Common myeloid progenitor, CD34-positive (primary cell): ENCODE measurements at places on chromosomes 16 and 17.

DNA sequence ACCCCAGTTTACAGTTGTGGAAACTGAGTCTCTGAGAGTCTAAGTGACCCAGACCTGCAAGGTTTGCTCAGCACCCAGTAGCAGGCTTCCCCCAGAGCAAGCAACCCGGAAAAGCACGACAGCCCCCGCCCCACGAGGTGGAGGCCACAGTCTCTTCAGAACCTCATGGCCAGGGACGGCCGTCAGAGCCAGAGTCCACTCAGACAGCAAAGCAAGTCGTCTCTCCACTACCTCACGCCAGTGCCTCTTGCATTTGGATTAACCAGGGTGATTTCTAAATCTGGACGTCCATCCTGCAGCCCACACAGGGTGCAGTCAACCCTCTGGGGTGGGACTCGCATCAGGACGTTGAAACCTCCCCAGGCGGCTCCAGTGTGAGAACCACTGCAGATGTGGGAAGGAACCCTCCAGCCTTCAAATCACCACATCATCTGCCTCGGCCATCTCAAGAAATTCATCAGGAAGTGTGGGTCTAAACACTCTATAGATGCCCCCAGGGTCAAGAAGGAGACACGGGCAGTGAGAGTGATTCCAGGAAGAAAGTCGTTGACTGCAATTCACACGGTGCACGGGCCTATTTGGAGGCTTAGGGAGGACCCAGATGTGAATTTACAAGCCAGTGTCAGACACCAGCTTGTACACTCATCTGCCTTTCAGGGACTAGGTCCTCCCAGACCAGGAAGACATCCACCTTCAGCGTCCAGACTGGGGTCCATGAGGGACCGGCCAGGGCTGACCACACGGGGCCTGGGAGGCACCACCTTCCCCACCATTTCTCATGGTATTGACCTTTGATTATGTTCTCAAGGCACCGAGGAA lies 20.2 kb upstream of the RBFOX3 start:
- no peak for DNase-seq

DNA sequence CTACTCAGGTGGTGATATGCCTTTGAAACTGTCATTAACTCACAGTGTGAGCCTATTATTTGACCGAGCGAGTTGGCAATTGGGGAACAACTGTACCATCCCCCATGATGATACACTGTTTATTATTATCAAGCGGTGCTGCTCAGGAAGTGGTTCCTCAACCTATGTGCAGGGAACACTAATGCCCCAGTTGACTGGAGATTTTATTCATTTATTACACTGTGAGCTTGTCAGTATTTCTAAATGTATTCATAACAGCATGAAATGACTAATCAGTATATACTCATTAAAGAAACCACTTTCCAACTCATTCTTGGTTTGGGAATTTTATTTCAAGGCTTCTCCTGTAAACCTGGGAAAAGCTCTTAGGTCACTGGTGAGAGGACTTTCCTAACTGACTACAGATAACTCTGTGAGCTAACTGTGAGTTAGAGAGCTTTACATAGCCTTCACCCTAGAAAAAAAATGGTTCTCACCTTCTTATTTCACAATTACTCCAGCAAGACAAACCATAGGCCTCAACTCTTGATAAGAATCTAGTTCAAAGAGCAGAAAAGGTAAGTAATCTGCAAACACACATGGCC lies 42.4 kb downstream of the NXPH3 start:
- DNase-seq, result no peak

GRCh38 chr17:81120695-81121621 lies 44.3 kb upstream of the PVALEF start:
- DNase-seq, result no peak

- peak; percentile 88 for DNase-seq
Measured at GRCh38 chr16:68520649-68521086, 18.4 kb upstream of the ZFP90 start.

- no peak for DNase-seq
Measured at GRCh38 chr16:71504901-71505300, 15.8 kb upstream of the ZNF19 start.

GRCh38 chr16:80158766-80159165 lies 382.0 kb upstream of the DYNLRB2 start:
- DNase-seq, result no peak

DNA sequence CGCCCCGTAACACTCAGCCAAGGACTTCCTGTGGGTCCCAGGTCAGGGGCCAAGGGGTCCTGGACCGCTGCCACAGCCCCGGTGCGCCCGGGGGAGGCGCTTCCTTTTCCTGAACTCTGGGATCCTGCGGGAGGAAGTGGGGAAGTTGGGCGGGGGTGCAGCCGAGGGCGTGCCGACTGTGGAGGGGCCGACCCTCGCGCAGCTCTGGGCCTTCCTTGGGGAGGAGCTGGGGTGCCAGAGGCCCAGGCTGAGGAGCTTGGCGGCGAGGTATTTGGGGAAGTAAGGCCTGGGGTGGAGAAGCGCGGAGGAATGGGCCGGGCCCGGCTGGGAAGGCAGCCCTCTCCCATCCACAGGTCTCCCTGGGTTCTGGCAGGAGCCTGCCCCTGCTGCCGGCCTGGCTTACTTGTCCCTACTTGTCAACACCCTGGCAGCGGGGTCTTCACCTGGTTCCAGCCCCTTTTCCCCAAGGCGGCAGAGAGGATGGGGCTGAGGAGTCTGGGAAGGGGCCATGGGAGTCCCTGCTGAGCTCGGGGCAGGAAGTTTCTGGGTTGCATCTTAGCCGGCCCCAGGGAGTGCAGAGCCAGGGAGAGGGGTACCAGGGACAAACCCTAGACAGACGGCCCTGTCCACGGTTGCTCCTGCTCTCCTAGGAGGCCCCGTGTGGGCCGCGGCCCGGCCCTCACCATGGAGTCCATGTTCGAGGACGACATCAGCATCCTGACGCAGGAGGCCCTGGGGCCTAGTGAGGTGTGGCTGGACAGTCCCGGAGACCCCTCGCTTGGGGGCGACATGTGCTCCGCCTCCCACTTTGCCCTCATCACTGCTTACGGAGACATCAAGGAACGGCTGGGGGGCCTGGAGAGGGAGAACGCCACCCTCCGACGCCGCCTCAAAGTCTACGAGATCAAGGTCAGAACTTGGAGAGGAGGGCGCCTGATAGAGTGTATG lies 1.7 kb downstream of the TBKBP1 start:
- DNase-seq, result peak; percentile 66

DNA sequence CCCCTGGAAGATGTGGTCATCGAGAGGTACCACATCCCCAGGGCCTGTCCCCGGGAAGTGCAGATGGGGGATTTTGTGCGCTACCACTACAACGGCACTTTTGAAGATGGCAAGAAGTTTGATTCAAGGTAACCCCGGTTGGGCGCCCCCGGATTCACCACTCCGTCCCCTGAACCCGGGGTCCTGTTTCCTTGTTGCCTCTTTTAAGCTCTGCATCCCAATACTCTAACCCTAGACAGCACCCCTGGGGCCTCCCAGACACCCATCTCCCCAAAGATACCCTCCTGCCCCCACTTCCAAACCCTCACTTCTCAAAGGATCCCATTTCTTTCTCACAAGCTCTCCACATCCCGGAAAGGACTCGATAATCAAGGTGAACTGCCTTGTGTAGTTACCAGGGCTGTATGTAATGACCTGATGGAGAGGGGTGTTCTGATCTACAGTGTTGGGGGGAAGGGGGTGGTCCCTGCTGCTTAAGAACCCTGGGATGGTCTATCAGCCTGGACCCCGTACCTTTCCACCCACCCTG lies 412 bp downstream of the FKBP10 start:
- DNase-seq, result no peak

- DNase-seq, result no peak
Measured at GRCh38 chr16:6600167-6600566, 732.5 kb upstream of the RBFOX1 start.

- DNase-seq, result no peak
Measured at GRCh38 chr16:85545227-85545818, 67.8 kb upstream of the GSE1 start.

DNA sequence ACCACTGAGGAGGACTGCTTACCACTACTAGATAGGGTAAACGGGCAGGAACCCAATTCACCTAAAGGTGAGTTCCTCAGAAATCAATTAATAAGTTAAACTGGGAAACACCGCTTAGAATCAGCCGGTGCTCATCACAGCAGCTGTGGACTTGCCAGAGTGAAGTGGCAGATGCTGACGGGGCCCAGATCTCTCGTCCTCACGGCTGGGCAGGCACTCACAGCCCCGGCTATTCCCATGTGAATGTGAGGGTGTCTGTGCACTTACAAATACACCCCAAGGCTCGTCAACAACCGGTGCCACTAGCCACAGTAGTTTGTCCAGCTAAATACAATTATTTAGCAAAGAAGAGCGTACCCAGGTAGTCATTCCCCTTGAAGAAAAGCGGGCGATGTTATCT lies 29.7 kb downstream of the MBTPS1 start:
- no peak for DNase-seq

DNA sequence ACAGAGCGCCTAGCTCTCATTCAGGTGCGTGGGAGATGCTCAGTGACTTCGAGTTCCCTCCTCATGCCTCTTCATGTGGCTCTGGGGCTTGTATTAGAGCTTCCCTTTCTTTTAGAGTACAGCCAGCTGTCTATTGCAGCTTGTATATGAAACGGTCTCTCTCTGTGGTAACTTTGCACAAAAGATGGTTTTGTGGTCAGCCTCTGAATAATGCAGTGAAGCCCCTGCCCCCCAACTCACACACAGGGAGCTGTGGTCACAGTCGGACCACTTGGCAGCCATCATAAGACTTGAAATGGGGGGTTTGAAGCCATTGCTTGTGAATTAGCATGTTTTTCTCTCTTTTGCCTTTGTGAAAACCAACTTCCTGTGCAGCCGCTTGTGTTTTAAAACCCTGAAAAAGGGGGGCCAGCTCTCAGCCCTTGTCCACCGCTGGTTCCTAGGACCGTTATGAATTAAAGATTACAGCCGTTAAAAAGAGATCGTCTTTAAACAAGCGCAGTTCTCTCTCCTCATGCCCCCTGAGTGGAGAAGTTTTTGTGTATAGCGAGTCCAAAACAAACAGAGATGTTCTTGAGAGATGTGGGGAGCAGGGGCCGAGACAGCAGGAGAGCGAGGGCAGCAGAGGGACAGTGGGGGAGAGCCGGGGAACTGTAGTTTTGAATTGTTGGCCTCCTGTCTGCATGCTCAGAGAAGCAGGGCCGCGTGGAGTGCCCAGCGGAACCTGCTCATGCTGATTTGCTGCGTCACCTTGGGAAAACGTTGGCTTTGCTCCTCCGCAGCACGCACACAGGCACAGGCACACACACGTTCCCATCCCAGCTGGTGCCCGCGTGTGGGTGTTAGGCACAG lies 199.0 kb downstream of the MSI2 start:
- DNase-seq, result peak; percentile 99

- DNase-seq, result no peak
Measured at GRCh38 chr16:28260193-28260592, 32.1 kb upstream of the SBK1 start.

GRCh38 chr17:13520899-13521572 lies 80.7 kb downstream of the HS3ST3A1 start:
- no peak for DNase-seq

GRCh38 chr17:73058022-73058421 lies 34.5 kb downstream of the SLC39A11 start:
- DNase-seq, result no peak

DNA sequence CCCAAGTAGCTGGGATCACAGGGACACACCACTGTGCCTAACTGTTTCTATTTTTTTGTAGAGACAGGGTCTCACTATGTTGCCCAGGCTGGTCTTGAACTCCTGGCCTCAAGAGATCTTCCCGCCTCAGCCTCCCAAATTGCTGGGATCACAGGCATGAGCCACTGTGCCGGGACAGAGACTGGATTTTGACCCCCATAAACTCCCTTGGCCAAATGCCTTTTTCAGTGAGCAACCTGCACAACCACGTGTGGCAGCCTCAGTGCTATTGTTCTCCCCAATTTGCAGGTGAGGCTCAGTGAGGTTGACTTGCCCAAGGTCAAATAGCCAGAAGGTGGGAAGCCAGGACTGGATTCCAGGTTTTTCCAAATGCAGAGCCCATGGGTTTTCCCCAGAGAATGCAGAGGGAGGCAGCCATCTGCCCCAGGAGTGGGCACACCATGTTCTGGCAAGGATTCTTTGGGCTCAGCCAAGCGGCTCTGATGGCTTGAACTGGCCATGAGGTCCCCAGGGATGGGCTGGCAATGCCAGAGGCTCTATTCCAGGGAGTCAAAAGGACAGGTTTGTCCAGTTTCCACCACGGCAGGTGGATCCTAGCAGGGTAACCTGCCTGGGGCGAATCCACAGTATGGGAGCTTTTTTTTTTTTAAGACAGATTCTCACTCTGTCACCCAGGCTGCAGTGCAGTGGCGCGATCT lies 1.8 kb downstream of the IL27 start:
- no peak for DNase-seq

GRCh38 chr16:81547194-81547938 lies 102.8 kb downstream of the CMIP start:
- DNase-seq, result peak; percentile 38

GRCh38 chr17:58271216-58271931 lies 9.4 kb downstream of the MPO start:
- DNase-seq, result no peak

DNA sequence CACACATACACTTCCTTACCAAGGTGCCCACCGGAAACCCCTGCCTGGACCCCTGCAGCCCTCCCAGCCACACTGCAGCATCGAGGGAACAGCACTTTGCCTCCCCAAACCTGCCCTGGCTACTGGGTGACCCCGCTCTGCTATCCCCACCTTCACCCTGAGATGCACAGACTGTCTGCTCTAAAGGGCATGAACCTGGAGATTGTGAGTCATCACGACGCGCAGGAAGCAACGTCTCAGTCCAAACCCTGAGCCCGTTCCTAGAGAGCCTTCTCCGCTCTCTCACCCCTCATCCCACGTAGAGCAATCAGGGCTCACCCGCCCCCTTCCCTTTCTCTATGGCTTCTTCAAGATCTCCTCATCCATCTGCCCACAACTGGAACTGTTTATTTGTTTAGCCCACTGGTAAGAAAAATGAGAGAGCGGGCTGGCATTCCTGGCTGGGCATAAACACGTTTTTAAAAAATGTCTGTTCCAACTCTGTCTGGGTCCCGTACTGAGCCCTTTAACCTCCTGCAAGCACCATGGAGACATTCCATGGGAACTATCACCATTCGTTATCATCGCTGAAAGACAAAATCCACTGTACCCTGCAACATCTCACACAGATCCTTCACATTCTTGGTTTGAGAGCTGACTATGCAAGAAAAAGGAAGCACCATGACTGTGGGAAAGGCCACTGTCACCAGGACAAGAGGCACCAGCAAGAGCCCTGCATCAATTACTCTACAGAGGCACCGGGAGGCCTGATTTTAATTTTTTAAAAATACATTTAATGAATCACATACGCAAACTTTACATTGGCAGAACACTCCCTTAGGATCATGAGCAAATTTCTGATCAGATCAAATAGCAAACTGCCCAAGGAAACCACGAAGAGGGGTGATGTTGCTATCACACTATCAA lies 28.2 kb downstream of the ZFHX3 start:
- DNase-seq, result no peak

GRCh38 chr16:81647527-81647926 lies 131.6 kb upstream of the PLCG2 start:
- no peak for DNase-seq

- DNase-seq, result no peak
Measured at GRCh38 chr17:45386178-45386577, 46.5 kb downstream of the ARHGAP27 start.

DNA sequence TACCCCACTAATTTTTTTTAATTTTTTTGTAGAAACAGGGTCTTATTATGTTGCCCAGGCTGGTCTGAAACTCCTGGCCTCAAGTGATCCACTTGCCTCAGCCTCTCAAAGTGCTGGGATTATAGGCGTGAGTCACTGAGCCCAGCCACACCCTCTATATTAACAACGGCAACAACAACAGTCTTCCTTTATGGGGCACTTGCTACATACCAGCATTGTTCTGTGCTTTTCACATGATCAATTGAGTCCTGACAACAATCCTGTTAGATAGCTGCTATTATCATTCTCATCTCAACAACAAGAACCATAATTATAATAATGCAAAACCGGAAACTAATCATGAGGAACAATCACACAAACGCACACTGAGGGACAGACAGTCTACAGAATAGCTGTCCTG lies 12.6 kb upstream of the ARL5C start:
- no peak for DNase-seq
